ENCODE measurements at places on chromosomes 7 and 10.

DNA sequence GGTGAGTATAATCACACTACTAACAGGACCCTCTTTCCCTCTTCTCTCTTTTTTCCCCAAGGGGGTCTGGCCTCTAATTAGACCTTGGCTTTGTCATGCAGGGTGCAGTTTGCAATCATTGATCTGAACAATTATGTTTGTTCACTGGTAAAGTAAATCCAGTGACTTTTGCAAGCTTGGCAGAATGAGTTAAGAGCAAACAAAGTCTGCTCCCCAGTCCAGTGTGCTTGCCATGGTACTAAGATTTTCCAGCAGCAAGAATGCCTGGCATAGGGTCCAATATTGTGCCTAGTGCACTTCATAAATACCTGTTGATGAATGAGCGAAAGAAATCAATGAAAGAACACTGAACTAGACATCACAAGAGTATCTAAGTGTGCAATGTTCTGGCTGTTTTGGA lies 43.9 kb downstream of the PLXDC2 start:
- DNase-seq = no peak

DNA sequence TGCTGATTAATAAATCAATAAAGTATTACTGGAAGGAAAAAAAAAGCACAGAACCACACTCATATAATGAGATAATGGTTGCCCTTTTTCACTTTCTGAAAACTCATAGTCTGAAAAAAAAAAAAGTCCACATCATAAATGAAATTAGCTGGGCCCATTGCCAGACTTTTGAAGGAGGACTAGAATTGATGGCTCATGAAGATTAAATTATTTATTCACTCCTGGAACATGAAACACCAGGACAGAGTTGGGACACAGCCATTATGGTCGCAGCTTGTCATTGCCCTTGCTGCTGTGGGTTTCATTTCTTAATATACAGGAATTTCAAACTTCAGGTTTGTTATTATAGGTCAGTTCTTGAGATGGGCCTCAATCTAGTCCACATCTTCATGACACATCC lies 91.9 kb downstream of the CNTNAP2 start:
- no peak for DNase-seq

- DNase-seq = no peak
Measured at GRCh38 chr10:31820096-31820495, 108.5 kb downstream of the ARHGAP12 start.

DNA sequence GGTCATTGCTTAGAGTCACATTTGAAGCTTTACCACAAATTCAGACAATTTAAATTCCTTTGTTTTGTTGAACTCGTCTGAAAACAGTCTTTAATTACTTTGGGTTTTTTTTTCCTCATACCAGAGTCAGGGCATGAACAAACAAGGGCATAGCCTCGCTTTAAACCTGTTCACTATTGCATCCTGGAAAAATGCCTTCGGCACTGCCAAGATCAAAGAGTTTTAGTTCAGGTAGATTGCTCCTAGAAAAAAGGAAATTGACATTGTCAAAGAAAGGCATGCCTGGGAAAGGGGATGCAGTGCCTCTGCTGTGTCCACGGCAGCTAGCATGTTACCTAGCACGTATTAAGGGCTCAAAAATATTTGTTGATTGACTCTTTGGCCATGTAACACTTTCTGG lies 235.1 kb downstream of the ARHGAP21 start:
- no peak for DNase-seq

DNA sequence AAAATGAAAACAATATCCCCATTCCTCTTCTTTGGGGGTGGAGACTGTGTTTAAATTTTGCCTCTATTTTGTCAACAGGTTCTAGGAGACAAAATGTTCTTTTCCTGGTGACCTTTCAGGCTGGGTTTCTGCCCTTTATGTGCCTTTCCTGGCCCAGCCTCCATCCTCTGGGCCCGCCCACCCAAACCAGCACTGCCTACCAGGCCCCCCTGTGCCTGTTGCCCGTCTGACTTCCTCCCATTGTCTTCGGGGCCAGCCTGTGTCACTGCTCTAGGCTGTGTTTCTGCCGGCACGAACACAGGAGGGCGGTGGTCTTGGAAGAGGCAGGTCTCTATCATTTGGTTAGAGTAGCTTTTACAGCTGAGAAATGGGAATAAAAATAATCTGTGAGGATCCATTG lies 13.9 kb downstream of the TSPAN14 start:
- DNase-seq = peak; percentile 54

GRCh38 chr10:116947841-116948529 lies 57.0 kb downstream of the SHTN1 start:
- DNase-seq = no peak

Data from naive thymus-derived CD8-positive, alpha-beta T cell (primary cell).